ENCODE measurements at places on chromosomes 16 and 17.
A peak's percentile ranks its signal among the peaks of the same experiment; 100 is the strongest.

GRCh38 chr17:46949291-46950174 lies 26.6 kb downstream of the GOSR2 start:
- DNase-seq: no peak

DNA sequence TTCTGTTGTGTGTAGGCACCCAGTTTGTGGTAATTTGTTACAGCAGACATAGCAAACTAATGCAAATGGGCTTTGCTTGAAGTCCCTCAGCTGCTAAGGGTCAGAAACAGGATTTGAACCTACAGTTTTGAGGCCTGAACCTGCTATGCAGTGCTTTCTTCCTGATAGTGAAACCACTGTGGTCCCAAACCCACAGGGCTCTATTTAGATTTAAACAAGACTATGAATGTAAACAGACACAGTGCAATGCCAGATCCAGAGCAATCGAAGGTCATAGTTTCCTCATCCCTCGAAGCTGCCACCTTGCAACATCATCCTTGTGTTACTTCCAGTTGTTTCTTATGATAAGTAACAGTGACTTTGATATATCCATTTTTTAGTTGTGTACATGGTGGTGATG lies 630.2 kb downstream of the WWOX start:
- no peak for DNase-seq

DNA sequence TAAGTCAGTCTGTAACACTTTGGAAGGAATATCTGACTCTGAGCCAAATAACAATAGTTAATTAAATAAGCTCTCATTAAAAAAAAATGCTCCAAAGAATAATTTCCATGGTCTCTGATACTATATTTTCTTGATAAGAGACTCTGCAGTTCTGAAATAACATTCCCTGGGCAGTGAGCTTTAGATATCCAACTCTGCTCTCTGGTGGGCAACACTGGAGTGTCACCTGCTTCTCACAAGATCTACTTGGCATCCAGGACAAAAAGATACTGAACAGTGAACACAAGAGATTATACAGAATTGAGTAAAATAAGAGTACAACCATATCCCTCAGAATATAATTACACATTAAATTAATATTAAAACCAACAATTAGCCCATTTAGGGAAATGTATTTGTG lies 13.7 kb downstream of the BLMH start:
- no peak for DNase-seq

DNA sequence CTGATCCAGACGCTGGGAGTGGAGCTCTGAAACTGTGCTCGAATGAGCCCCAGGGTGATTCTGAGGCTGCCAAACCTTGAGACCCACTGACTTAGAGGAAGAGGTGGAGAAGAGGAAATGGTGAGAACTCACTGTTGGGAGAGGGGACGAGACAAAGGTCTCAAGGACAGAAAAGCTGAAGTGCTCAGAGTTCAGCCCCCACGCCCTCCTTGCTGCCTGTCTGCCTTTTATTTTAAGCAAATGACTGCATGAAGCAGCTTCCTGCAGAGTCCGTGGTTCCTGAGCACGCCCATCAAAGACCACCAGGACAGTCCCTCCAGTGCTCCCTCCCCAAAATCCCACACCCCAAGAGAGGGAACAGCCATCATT lies 20.4 kb downstream of the COTL1 start:
- no peak for DNase-seq

DNA sequence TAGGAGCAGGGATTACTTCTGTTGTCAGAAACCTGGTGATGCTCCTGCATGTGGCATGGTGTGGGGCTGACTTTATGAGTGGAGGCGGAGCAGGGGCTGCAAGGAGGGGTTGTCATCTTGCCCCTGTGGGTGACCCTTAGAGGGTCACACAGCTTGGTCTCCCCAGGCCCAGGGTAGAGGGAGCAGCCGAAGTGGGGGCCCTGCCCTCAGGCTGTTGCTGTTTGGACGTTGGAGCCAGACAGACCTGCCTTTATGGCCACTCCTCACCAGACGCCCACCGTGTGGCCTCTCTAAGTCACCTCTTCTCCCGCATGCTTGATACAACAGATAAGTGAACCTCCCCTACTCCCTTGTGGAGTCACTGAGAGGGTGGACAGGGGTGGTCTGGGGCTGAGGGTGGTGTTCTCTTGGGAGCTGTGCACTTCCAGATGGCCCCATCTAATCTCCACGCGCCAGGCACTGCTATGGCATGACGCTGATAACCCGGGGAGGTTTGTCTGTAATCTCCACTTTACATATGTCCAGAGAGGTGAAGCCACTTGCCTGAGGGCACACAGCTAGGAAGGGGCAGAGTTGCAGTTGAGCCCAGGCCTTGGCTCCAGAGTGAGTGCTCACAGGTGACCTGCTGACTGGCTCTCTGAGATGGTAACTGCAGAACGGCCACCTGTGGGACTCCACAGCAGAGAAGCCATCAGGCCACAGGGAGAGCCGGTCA lies 10.0 kb downstream of the MAP2K3 start:
- no peak for DNase-seq

DNA sequence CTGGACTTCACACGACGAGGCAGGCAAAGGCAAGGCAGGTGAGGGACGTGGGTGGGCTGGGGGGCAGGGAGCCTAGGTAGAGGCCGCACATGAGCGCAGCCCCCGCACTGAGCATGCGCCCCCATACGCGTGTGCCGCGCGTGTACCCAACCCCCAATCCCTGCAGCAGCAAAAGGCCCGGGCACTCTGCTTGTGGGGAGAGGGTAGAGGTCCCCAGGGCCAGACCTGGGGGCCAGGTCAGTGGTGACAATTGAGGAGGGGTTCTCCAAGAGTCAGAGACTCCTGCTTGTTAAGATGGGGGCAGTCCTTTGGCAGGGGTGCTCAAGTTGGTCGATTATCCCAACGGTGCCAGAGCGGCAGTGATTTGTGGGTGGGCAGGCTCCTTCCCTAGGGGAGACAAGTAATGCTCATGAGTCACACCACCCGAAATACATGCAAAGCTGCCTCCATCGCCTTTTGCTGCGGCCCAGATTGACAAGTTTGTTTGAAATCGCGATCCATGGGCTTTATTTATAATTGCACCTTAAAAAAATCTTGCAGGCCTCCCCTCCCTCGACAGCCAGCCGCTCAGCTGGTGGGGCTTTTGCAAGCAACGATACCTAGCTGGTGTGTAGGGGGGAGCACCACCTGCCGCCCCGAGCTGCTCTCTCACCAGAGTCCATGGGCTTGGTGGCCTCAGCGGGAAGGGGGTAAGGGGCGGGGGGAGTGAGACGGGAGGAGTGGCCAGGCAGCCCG lies 1.1 kb upstream of the GIT1 start:
- DNase-seq: no peak

- DNase-seq: no peak
Measured at GRCh38 chr17:52105591-52105990, 52.9 kb downstream of the CA10 start.

- no peak for DNase-seq
Measured at GRCh38 chr17:57557834-57558681, 187.0 kb downstream of the CCDC182 start.

- DNase-seq: peak; percentile 47
Measured at GRCh38 chr17:58006560-58006923, 504 bp downstream of the SRSF1 start.

DNA sequence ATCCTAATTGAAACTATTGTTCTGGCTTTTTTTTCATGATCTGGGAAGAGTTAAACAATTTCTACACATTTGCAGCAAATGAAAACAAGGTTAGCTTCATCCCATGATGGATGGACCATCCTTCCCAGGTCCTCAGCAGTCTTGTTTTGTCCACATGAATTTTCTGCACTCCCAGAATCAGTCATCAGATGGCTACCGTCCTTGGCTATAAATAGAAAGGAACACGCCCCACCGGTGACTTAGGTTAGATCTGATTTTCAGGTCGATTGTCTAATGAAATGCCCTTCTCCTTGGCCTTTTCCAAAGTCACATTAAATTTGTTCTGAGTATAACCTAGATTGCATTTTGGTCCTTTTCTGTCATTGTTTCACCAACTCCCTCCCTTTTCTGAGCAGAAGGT lies 41.4 kb upstream of the NOL11 start:
- DNase-seq: no peak

DNA sequence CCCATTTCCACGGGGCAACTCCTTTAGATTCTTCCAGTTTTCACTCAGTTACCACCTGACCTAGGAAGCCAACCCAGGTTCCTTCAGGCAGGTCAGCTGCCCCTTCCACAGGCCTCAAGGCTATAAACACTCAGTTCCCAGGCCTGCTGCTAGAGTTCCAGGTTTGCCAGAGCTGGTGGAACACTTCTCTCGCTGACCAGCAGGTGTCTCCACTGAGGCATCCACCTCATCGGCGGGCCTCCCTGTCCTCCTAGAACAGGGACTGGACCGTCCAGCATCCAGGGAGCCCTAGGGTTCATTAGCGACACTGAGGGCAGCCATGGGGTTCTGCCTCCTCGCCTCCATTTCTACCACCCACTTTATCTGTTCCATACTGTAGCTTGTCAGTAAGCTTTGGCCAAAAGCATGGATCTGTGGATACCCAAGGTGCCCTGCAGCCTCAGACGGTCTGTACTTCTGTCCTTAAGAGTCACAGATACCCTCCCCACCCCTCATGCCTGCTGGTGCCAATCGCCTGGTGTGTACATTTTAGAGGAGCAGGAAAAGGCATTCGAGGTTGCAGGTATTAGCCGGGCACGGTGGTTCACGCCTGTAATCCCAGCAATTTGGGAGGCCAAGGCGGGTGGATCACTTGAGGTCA lies 29.0 kb downstream of the PIMREG start:
- DNase-seq: no peak

DNA sequence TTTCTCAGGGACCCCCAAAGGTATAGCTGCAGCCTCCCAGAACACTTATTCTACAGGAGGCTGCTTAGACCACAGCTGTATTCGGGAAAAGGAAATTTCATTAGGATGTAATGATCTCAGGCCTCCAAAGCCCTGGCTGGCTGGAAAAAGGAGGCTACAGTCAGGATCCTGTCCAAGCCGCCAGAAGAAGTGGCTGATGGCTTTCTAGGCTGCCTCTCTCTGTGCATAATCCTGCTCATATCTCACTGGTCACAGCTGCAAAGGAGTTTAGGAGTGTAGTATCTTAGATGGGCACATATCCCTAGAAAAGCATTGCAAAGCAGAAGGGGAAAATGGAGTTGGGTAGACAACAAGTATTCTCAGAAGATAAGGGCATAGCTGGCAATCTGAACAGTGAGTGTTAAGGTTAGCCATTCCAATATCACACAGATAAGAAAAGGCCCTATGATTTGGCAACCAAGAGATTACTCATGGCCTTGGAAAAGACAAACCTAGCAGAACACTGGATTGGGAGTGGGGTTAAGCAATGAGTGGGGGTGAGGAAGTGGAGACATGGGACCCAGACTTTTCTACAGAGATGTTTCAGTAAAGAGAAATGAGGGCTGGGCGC lies 26.0 kb upstream of the PRKCA start:
- no peak for DNase-seq

GRCh38 chr16:24734382-24734781 lies 4.9 kb downstream of the TNRC6A start:
- DNase-seq: no peak

DNA sequence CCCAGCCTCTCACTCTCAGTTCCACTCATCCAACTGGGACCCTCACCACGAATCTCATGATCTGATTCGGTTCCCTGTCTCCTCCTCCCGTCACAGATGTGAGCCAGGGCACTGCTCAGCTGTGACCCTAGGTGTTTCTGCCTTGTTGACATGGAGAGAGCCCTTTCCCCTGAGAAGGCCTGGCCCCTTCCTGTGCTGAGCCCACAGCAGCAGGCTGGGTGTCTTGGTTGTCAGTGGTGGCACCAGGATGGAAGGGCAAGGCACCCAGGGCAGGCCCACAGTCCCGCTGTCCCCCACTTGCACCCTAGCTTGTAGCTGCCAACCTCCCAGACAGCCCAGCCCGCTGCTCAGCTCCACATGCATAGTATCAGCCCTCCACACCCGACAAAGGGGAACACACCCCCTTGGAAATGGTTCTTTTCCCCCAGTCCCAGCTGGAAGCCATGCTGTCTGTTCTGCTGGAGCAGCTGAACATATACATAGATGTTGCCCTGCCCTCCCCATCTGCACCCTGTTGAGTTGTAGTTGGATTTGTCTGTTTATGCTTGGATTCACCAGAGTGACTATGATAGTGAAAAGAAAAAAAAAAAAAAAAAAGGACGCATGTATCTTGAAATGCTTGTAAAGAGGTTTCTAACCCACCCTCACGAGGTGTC lies 26.6 kb downstream of the STH start:
- no peak for DNase-seq

DNA sequence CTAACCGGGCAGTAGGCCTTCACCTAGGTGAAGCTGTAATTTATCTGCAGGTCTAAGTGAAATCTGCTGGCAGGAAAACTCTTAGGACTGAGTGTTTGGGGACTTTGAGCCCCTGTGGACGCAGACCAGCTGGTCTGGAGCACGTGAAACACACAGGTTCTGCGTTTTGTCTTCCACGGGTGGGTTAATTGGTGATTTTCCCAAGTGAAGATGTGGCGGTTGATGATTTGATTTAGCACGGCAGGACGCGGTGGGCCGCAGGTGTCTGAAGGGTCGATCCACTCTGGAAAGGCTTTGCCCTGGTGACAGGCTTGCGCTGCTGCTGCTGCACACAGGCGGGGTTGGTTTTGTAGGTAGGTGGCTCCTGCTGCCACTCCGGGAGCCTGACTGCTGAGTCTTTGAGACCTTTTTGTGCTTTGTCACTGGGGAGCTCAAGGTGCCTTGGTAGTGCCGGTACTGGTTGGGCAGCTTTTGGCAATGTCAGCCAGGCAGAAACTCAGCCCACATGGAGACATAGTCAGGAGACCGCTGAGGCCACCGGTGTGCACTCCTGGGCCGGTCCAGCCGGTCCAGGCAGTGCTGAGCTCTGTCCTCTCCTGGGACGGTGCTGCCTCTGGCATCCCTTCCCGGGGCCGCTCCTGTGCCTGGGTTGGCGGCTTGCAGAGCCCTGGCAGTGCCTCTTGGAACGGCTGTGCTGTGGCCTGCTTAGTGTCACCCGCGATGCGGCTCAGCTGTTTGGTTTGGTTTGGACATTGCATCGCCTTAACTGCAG lies 2.3 kb downstream of the BAIAP2 start:
- DNase-seq: no peak

GRCh38 chr17:58306131-58306951 lies 22.3 kb downstream of the TSPOAP1 start:
- DNase-seq: no peak

DNA sequence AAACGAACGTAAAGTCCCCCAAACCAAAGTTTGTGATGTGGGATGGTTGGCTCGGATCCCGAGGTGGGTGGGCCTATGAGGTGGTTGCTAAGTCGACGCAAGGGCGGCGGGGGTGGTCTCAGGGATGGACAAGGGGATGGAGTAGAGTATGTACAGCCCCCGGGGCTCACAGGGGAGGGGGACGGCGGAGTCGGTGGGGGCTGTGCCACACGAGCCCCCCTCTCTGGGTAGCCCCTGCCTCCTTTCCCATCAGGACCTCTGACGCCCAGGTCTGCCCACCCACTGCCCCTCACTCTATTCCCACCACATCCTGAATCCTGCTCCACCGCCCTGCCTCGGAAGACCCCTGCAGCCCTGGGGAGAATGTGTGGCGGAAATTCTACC lies 15.2 kb downstream of the IL34 start:
- DNase-seq: no peak

GRCh38 chr17:74192950-74193781 lies 10.3 kb upstream of the RPL38 start:
- DNase-seq: no peak

Data from NCI-H1048 (cell line).